Epithelial cell of umbilical artery (primary cell): ENCODE measurements at places on chromosomes 5 and 9. TPM values are rescaled to one million over a fixed set of nuclear protein-coding genes. Genes with fewer than 3 reads are reported as not detected.

Gene IFNA21
- total RNA-seq: not detected in 2 replicates

Gene SPINK7
- total RNA-seq: not detected in 2 replicates

Gene ALDH1A1
- total RNA-seq: 124 and 155 TPM in 2 replicates

Gene GFRA3
- total RNA-seq: not detected in 2 replicates

Gene RASGRF2
- 15.3 and 15.9 TPM in 2 replicates for total RNA-seq

Gene C9orf50
- not detected in 2 replicates for total RNA-seq

Gene SCGB3A2
- not detected in 2 replicates for total RNA-seq

Gene MVB12B
- 1.9 and 2.1 TPM in 2 replicates for total RNA-seq

Gene OTP
- not detected in 2 replicates for total RNA-seq

Gene BRD8
- total RNA-seq: 19.2 and 43.6 TPM in 2 replicates

Gene PCDHA9
- total RNA-seq: under 0.01 and 0.15 TPM in 2 replicates

Gene TLX3
- not detected in 2 replicates for total RNA-seq

Gene RAPGEF1
- 29.9 and 34.4 TPM in 2 replicates for total RNA-seq

Gene ELOVL7
- total RNA-seq: under 0.01 and 0.61 TPM in 2 replicates

Gene RORB
- total RNA-seq: under 0.01 and 0.15 TPM in 2 replicates

Gene BAAT
- total RNA-seq: not detected in 2 replicates

Gene SLC36A2
- total RNA-seq: not detected in 2 replicates

Gene FBP2
- total RNA-seq: not detected in 2 replicates

Gene SPARC
- total RNA-seq: 702 and 1,012 TPM in 2 replicates

Gene SLC6A18
- not detected in 2 replicates for total RNA-seq

Gene MAMDC2
- total RNA-seq: 6.5 and 15.7 TPM in 2 replicates

Gene KIF4B
- 0.30 and 0.32 TPM in 2 replicates for total RNA-seq

Gene FIBCD1
- under 0.01 and 0.46 TPM in 2 replicates for total RNA-seq

Gene C7
- total RNA-seq: 0.32 and 0.61 TPM in 2 replicates

Gene GTF3C4
- 13.6 and 14.9 TPM in 2 replicates for total RNA-seq
